Left cardiac atrium (tissue), 4 donors: ENCODE measurements at places on chromosomes 16 and 17. TPM values are rescaled to one million over a fixed set of nuclear protein-coding genes. Genes with fewer than 3 reads are reported as not detected.

GRCh38 chr17:64679710-64680216, 17.7 kb upstream of the SMURF2 start:
- peak; percentile 34 for DNase-seq

- no peak for DNase-seq
These were observed 24.3 kb downstream of the SPECC1 start for GRCh38 chr17:20033415-20033814.

- no peak for DNase-seq
These were observed at the start of gene DRC7 for GRCh38 chr16:57694725-57695679. DRC7 (plus strand) TSS chr16:57694806; CDS start chr16:57697950, 3,144 bp downstream.

DNA sequence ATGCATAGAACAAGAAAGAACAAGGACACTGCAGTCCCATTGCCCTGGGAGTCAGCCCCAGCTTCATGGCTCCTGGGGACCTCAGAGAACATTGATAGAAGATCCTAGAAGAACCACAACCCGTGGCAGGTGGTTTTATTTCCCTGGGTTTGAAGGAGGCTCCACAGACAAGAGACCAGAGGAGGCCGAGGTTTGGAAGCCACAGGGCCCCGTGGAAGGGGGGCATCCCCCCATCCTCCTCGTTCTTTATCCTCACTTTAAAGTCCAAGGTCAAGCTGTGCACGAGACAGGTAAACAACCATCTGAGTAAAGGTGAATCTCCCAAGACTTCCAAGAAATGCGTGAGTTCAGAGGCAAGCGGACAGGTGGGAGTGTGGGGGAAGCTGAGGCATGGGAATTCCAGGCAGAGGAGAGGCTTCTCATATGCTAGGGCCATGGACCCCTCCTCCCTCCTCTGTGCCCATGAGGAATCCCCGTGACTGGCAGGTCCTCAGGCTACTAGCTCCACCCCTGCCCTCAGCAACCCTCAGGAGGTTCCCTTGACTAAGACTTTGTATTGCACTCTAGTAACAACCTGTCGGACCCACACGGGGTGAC, 849 bp upstream of the SULT1A1 start:
- DNase-seq = no peak

- DNase-seq = no peak
These were observed 116.6 kb upstream of the SALL1 start for GRCh38 chr16:51267681-51268080.

DNA sequence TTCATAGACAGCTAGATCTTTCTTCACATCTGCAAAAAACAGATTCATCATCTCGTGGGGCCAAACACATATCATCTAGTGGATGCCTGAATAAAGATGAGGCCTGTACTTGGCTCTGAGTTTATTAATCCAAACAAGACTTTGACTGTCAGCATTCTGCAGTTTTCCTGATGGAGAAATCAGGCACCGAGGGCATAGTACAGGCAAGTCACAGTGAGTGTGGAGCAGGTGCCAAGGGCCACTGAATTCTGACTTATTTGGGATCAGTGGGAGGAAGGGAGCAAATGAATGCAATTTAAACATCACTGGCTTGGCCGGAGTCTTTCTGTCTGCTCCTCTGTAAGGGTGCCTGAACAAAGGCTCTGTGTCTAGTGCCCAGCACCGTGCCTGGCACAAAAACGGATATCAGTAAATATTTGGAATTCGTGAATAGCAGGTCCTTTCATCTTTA, 975 bp downstream of the CFAP20 start:
- no peak for DNase-seq

- no peak for DNase-seq
These were observed 31.3 kb downstream of the MPHOSPH6 start for GRCh38 chr16:82138478-82139285.

DNA sequence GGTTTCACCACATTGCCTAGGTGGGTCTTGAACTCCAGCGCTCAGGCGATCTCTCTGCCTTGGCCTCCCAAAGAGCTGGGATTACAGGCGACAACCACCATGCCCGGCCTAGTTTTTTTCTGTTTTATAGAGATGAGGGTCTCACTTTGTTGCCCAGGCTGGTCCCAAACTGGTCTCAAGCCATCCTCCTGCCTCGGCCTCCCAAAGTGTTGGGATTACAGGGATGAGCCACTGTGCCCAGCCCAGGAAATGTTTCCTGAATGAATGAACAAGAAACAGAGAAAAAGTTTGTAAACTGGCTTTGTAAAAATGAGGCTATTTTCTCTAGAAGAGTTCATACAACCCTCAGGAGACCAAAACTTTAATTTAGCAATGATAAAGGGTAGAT, 68.0 kb downstream of the WWP2 start:
- no peak for DNase-seq

PRSS27 gene
- 0.44 TPM for total RNA-seq

BAHCC1 gene
- total RNA-seq = 9.9 TPM

CIITA gene
- total RNA-seq = 6.6 TPM

- no peak for DNase-seq
These were observed 160.1 kb downstream of the CDK5R1 start for GRCh38 chr17:32646941-32647340.

RAMP2 gene
- total RNA-seq = 40.9 TPM

DNA sequence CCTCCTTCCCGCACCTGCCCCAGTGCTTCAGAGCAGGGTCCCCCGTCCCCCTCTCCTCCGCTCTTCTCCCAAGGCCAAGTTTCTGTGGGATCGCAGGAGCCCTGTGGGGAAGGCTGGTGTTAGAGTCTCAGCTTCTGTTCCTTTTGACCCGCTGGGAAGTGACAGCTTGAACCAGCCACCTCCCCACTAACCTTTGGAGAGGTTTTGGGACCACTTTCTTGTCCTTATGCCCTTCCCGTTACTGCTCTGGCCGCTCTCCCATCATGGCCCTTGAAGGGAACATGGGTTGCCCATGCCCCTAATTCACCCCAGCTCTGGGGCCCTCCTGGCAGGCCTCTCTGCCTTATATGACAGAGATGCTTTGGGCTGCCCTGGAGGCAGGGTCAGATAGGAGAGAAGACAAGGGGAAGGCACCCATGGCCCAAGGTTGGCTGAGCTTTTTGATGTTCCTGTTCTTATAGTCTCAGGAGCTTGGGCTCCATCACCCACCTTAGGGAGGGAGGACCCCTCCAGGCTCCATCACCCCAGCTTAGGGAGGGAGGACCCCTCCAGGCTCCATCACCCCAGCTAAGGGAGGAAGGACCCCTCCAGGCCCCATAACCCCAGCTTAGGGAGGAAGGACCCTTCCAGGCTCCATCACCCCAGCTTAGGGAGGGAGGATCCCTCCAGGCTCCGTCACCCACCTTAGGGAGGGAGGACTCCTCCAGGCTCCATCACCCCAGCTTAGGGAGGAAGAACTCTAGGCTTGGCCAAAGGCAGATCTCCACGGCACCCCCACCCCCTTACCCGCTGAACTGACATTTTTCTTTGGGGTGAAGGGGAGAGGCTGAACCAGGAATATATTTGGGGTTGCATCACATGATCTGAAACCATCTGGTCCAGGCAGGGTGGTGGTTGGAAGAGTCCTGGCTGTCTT, 45.0 kb downstream of the NT5M start:
- no peak for DNase-seq

DNA sequence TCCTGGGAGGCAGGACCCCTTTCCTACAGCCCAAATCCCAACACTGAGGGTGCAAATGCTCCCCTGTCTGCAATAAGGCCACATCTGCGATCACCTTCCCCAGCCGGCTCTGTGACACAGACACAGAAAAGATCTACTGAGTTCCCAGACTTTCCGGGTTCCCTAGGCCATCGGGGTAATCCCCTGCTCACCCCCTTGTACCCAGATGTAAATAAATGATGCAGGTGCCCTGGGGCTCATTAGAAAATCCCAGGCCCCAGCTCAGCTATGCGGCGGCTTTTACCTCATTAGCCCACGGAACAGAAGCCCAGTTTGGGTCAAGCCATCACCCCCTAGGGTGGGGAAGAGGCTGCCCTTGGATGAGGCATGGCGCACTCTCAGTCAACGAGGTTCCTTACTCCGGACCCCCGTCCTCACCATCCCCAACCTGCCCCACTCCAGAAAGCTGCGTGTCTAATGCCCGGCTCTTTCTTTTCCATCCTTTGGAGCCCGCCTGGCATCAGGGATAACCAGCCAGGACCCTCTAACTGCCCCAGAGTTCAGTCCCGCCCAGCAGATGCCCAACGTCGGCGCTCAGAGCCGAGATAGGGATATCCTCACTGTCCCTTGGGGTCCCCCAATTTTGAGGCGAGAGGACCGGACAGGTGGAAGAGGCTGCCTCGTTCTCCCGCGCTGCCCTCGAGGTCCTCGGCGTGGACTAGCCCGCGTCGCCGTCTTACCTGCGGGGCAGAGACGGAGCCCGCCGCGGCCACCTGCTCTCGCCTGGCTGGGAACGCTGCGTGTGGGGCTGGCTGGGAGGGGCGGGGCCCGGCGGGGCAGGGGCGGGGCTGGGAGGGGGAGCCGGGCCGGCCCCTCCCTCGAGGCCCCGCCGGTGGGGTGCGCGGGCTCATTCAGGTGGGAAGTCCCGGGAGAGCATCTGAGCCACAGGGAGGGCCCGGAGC, at the start of gene ZNF385C:
TSS of gene ZNF385C (minus strand) at position 783 of the 941 bp plus-strand sequence. CDS start 35,417 bp downstream, outside the sequence.
- no peak for DNase-seq

ATP1B2 gene
- total RNA-seq = 3.7 TPM

DNA sequence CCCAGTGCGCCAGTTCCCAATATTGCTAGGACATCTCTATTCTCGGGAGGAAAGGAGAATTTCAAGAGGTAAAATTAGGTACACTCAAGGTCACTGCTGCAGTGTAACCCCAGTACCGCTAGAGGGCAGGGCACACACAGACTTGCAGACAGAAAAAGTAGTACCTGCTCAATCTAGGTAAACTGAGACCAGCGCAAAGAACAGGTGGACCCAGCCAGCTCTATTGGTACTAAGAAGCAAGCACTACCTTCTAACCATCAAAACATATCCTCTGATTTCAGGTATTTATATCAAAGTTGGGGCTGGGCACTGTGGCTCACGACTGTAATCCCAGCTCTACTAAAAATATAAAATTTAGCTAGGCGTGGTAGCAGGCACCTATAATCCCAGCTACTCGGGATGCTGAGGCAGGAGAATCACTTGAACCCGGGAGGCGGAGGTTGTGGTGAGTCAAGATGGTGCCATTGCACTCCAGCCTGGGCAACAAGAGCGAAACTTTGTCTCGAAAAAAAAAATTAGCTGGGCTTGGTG, 3.6 kb upstream of the WDR81 start:
- peak; percentile 67 for DNase-seq

KRTAP9-4 gene
- total RNA-seq = not detected

GRCh38 chr17:45307290-45308015, 9.4 kb downstream of the MAP3K14 start:
- DNase-seq = no peak

DNA sequence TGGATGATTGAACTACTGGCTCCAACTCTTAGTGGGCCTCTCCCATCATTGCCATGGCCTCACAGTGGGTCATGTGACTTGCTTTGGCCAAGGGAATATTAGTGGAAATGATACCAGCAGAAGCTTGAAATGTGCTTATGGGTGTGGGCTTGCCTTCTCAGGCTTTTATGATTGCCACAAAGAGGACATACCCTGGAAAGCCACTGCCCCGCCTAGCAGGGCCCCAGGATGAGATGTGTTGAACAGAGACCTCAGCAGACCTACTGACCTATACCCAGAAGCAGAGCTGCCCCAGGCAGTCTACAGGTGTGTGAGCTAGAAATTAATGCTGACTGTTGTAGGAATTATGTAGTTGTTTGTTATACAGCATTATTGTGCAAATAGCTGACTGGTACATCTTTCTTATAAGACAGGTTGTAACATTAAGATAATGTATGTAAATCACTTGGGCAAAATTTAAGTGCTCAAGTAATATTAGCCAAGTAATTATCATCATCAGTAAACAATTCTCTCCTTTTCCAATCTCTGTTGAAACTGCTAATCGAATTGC, 67.8 kb upstream of the CDH5 start:
- DNase-seq = no peak

DNAH3 gene
- total RNA-seq = not detected

CYB561 gene
- 21.7 TPM for total RNA-seq

TM4SF5 gene
- total RNA-seq = not detected

LDHD gene
- 26.6 TPM for total RNA-seq

DNA sequence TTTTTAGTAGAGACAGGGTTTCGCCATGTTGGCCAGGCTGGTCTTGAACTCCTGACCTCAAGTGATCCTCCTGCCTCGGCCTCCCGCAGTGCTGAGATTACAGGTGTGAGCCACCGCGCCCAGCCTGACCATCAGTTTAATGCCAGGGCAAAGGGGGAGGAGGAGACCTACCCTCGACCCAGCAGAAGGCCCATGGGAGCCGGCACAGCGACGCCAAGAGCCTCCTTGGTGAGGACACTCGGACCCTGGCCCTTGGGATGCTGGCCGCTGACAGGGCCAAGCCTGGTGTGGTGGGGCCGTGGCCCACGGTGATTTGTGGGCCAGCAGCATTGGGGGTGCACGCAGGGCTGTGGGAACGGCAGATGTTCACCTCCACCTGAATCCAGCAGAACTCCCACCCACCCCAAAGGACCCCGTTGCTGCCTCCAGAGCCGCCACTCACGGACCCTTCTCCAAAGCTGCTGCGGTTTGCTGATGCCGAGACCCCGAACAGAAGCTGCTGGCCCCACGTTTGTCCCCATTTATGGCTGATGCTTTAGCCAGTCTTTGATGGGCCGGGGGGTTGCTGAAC, 20.0 kb downstream of the UTS2R start:
- DNase-seq = no peak

GRCh38 chr16:64144617-64145016, 977.2 kb downstream of the CDH11 start:
- no peak for DNase-seq

DNAH9 gene
- total RNA-seq = 0.08 TPM

DNA sequence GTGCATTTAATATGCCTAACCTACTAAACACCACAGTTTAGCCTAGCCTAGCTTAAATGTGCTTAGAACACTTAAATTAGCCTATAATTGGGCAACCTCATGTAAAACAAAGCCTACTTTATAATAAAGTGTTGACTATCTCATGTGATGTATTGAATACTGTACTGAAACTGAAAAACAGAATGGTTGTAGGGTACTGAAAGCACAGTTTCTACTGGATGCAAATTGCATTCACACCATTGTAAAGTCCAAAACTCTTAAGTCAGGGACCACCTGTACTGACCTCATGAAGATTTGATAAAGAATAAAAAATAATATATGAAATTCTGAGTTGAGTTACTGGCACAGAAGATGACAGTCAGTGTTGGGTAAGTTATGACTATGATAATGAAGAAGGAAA, 625.4 kb upstream of the SOX9 start:
- DNase-seq = no peak

DNA sequence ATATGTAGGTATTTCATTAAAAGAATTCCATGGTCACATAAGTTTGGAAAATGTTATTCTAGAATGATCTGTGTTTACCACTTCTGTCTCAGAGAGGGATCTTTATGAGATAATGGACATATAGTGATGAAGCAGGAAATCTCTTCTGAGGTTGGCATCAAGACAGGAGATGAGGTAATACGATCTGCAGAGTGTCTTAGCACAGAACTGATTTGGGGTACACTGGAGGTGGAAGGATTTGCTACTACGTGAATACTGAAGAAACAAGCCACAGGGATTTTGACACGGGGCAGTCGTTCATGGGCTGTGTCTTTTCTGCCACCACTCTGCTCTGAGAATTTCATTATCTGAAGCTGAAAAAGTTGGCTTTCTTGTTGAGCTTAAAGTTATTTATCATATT, 5.5 kb downstream of the CBFB start:
- DNase-seq = no peak

- no peak for DNase-seq
These were observed 1.5 kb upstream of the SYCE1L start for GRCh38 chr16:77197747-77198146.

TBC1D26 gene
- not detected for total RNA-seq

- no peak for DNase-seq
These were observed 99.0 kb upstream of the AKTIP start for GRCh38 chr16:53601961-53602360.

- peak; percentile 52 for DNase-seq
These were observed 3.9 kb downstream of the TSPOAP1 start for GRCh38 chr17:58324409-58325288.

GRCh38 chr17:74918906-74919305, 4.1 kb downstream of the USH1G start:
- no peak for DNase-seq

ACSM2A gene
- not detected for total RNA-seq
